ENCODE measurements at places on chromosomes 1 and 21.

GRCh38 chr1:95012389-95012788 is 60.4 kb downstream of the ALG14 start:
- DNase-seq, result no peak

- peak; percentile 91 for DNase-seq
These were observed 5.1 kb downstream of the AGRN start for GRCh38 chr1:1024771-1025699.

DNA sequence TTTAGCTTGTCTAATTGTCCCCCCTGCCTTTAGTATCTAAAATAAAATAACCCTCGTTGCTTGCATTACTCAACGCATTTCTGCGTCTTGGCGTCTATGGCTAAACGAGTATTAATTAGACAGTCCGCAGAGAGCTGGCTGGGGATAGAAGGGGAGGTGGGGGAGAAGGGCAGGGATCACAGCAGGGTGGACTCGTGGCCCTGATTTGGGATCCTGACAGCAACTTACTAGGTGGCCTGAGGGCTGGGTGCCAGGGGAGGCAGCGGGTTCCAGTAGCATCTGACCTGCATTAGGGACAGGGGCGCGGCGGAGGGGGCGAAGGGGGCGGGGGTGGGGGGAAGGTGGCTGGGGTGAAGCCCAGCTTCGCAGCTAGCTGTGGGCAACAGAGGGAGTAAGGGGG is 1.1 kb upstream of the BACE2 start:
- DNase-seq, result no peak

DNA sequence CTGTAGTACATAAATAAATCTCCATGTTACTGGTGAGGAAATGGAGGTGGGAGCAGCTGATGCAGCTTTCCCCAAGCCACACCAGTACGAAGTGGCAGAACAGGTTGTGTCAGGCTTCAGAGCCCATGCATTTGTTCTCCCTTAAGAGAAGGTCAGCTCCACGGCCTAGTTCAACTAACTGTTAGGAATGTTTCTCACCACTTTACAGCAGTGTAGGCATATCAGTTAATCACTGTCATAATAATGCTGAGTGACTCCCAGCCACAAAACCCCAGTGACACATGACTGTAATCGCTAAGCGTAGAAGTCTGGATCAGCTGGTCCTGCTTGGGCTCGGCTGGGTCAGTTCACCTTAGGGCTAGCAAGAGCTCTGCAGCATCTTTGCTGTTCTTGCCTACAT is 90.4 kb downstream of the VPS26C start:
- peak; percentile 72 for DNase-seq

GRCh38 chr1:15761366-15762128 is 3.0 kb downstream of the FBLIM1 start:
- DNase-seq, result no peak

- DNase-seq, result no peak
These were observed 177.4 kb downstream of the AKT3 start for GRCh38 chr1:243672539-243673074.

Data from PC-9 (cell line).